ENCODE measurements at places on chromosomes 16 and 17.

- DNase-seq, result no peak
Measured at GRCh38 chr17:65820306-65820705, 258.9 kb upstream of the AXIN2 start.

DNA sequence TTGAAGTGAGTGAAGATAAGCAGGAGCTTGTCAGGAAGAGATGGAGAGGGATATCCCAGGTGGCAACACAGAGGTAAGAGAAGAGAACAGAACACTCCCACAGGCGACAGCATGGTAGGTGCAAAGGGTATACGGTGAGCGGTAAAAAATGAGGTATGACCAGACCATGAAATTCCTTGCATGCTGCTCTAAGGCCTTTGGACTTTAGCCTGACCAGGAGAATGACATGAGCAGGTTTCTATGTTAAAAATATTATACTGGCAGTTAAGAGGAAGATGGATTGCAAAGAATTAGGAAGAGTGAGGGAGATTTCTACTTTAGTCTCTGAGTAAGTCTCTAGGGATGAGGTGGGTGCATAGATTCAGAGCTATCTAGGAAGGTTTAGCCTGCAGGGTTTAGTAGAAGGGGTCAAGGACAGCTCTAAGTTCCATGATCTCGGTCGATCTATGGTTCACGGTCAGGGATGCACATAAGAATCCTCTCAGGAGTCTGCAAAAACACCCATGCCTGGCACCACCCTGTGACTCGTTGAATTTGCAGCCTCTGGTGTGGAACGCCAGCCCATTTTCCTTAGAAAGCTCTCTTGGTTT, 65.7 kb downstream of the HLF start:
- no peak for DNase-seq

DNA sequence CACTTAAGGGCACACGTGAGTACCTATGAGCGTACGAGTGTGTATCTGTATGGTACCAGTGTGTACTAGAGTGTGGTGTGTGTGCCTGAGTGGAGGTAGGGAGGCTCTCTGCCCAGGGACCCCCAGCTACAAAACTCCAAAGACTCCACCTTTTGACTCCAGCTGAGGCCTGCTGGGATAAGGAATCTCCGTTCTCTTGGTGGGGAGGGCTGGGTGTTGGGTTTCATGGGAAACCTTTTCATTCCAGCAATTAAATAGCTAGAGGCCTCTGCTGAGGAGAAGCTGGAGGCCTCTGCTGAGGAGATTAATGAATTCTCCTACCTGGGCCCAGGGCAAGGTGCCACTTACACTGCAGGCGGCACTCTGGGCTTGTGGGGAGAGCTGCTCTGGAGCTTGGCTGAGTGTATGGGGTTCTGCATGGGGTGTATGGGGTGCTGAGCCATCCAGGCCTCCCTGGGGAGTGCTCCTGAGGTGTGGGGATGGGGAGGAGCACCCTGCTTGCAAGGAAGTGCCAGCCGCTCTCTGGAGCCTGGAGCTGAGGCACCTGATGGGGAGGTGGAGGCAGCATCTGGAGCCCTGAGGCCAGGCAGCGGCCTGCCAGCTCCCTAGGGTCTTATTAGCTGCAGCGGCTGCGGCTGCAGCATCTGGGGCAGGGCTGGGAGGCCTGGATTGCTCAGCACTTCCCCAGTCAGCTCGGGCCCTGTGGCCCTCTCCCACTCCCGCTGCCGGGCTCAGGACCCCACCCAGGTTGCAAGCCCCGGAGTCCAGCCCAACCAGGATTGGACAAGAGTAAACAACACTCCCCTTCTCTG, 4.6 kb downstream of the ANKRD13B start:
- DNase-seq, result no peak

- DNase-seq, result no peak
Measured at GRCh38 chr17:31357091-31357490, 34.4 kb upstream of the RAB11FIP4 start.

DNA sequence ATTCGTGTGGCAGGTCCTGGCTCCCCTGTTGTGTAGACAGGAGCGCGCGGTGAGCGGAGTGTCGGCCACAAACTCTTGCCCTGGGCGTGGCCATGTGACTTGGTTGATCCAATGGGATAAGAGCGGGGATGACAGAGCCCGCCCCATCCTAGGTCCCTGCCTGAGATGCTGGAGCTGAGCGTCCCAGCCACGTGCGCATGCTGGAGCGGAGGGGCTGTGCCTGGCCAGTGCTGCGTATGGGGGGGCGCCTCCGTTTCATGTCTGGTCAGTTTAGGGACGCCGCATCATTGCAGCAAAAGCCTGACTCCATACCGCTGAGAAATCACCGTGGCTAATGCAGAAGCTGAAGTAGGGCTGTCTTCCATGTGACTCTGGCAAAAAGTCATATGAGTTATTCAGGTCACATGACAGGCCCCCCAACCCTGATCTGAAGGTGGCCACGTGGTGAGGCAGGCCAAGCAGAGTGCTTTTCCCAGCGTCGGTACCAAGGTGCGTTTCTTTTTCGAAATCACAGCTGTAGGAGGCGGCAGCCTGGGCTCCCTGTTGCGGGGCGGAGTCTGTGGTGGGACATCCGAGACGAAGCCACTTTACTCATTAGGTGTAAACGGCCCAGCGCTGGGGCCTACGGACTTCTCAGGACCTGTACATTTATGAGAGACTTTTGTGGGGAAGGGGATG, 22.5 kb downstream of the HSBP1 start:
- DNase-seq, result no peak

- DNase-seq, result no peak
Measured at GRCh38 chr17:68867759-68868516, 87.3 kb downstream of the ABCA8 start.

- DNase-seq, result no peak
Measured at GRCh38 chr16:67548265-67549126, 13.8 kb upstream of the CTCF start.

DNA sequence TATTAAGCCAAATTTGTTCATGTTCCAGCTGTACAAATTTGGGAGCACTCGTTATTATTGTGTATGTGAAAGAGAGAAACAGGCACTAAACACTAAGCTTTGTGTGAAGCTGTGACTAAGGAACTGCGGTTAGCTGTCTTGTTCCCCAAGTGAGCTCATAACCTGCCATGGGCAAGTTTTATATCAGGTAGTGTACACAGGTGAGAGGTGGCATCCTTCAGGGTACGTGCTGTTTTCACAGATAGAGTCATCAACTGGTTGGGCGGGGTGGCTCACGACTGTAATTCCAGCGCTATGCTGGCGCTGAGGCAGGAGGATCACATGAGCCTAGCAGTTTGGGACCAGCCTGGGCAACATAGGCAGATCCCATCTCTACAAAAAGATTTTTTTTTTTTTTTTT, 2.8 kb downstream of the DNAJA3 start:
- no peak for DNase-seq

- DNase-seq, result no peak
Measured at GRCh38 chr17:63434951-63435571, 11.0 kb downstream of the CYB561 start.

DNA sequence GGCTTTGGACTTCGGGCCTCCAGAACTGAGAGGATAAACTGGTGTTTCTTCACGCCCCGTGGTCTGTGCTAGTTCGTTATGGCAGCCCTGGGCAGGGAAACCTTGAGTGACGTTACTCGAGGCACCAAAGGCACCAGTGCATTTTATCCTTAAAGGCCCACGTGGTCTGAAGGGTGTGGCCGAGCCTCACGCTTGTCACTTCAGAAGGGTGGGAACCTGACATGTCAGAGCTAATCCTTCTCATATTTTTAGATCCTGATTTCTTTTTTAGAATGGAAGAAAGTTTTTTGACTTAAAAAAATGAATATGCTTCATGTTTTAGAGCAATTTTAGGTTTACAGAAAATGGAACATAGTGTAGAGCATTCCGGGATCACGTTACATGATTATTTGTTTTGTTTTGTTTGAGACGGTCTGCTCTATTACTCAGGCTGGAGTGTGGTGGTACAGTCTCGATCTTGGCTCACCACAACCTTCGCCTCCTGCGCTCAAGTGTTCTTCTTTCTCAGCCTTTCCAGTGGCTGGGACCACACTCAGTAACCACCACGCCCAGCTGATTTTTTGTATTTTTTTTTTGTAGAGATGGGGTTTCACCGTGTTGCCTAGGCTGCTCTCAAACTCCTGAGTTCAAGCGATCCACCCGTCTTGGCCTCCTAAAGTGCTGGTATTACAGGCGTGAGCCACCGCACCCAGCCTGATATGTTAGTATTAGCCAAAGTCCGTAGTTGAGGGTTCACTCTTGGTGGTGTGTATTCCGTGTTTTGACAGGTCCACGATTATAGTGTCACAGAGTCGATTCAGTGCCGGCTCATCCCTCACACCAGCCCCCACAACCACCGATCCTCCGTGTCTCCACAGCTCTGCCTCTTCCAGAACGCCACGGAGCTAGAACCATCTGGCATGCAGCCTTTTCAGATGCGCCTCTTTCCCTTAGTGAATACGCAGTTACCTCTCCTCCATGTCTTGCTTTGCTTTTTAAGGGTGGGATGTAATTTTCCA, 47.9 kb downstream of the RAB11FIP3 start:
- DNase-seq, result peak; percentile 55

- no peak for DNase-seq
Measured at GRCh38 chr17:82802075-82802780, 37.6 kb downstream of the ZNF750 start.

DNA sequence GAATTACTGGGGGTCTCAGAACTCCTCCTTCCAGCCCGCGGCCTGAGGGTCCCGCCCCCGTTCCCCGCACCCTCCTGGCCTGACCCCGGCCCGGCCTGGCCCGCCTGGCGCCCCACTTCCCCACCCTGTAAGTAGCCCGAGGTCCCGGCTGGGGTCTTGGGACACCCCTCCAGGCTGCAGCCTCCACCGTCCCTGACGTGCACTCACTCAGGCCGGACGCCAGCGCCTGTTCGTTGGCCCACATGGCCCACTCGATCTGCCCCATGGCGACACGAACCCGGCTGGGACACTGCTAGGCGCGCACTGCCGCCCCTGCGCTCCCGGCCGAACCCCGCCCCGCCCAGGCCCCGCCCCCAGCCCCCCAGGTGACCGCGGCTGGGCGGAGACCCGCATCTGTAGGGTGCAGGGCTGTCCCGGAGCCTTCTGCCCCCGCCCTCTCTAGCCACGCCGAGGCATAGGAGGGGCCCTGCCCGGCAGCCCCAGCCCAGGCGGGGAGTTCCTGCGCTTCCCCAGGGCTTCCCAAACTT, at the start of gene CYBA:
CYBA (minus strand) TSS at position 305 of the 527 bp plus-strand sequence; CDS start at position 265, 40 bp downstream.
- no peak for DNase-seq

- DNase-seq, result no peak
Measured at GRCh38 chr16:85416228-85417109, 196.7 kb upstream of the GSE1 start.

- DNase-seq, result no peak
Measured at GRCh38 chr17:795721-796120, 13.6 kb downstream of the MRM3 start.

DNA sequence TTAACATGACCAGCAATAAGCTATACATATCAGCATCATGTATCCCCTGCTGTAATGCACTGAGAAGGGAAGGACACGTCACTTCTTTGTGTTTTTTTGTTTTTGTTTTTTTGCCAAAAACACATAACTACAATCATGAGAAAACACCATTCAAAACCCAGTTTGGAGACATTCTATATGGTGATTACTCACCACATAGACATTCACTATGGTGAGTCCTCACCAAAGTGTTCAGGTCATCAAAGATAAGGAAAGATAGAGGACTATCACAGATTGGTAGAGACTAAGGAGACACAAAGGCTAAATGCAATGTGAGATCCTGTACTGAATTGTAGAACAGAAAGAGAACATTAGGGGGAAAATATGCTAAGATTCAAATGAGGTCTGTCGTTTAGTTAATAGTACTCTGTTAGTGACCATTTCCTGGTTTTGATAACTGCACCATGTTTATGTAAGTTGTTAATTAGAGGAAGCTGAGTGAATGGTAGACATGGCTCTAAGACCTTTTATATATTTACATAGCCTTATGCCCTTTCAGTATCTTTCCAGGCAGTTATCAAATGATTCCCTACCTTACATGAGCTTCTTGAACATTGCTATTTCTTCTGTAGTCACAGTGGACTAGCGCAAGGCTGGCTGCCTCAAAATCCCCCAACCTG, 46.6 kb downstream of the PIK3R5 start:
- no peak for DNase-seq

GRCh38 chr16:49833085-49833484, 22.8 kb downstream of the ZNF423 start:
- DNase-seq, result no peak

DNA sequence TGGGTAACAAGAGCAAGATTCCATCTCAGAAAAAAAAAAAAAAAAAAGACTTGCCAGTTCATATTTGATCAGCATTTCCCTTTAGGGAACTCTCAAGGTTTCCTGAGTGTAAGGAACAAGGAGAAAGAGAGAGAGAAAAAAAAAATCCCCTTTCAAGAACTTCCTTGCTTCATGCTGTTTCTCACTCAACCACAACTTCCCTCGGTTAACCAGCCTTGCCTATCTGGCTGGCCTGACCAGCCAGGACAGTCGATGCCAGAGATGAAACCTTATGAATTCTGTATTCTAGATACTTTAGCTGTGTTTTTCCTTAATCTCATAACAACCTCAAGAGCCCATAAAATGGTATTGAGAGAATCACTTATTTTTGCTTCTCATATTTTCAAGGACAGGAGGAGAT, 2.6 kb upstream of the N4BP1 start:
- no peak for DNase-seq

DNA sequence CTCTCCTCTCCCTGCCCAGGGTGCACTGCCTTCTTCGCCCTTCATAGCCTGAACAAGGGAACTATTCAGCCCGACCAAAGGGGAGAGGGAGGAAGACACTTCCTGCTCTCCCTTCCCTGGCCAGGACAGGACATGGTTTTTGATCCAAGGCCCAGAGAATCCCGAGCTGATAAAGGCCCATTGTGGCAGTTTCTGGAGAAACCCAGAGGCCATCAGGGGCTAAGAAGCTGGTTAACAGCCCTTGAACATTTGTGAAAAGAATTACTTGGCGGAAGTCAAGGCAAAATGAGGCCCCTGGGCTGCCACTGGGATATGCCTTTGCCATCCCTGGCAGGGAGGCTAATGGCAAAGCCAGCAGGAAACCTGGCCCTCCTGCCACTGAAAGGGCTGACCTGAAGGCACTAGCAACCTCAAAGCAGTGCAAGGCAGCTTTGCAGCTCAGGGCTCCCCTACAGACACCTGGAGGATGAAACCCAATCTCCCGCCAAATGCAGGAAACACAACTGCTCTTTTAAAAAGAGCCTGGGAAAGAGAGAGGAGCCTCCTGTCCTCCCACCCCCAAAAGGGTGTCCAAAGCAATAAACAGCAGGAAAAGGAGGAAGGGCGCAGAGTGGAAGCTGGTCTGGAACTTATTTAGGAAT, 12.6 kb downstream of the PHB1 start:
- DNase-seq, result no peak

DNA sequence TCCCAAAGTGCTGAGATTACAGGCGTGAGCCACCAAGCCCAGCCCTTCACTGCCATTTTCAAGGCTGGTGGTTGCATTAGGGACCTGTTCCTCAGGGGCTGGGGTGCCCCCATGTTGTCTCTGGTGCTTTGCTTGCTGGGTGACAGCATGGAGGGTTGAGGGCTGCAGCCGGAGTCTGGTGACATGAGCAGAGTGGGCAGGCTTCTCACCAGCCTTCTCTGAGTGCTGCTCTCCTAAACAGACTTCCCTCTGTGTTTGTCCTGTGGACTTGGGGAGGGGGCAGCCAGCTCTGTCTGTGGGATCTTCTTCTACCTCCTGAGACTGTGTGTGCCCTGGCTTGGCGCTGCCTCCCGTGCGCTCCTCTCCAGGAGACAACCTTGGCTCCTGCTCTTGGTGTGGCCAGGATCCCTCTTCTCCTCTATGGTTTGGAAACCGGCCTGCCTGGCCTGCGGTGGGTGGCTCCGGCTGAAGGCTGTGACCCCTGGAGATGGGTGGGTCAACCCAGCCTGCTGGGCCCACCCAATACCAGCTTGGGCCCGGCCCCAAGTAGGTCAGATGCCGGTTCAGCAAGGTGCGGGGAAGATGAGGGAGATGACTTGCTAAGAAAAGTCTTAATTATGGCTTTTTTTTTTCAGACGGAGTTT, 72.1 kb downstream of the PDPK1 start:
- DNase-seq, result no peak

GRCh38 chr17:32949181-32949580, 21.2 kb downstream of the TMEM98 start:
- DNase-seq, result no peak

All from NCI-H187 (cell line).